Posterior cingulate gyrus (tissue), 11 donors: ENCODE measurements at places on chromosomes 1 and 21.

DNA sequence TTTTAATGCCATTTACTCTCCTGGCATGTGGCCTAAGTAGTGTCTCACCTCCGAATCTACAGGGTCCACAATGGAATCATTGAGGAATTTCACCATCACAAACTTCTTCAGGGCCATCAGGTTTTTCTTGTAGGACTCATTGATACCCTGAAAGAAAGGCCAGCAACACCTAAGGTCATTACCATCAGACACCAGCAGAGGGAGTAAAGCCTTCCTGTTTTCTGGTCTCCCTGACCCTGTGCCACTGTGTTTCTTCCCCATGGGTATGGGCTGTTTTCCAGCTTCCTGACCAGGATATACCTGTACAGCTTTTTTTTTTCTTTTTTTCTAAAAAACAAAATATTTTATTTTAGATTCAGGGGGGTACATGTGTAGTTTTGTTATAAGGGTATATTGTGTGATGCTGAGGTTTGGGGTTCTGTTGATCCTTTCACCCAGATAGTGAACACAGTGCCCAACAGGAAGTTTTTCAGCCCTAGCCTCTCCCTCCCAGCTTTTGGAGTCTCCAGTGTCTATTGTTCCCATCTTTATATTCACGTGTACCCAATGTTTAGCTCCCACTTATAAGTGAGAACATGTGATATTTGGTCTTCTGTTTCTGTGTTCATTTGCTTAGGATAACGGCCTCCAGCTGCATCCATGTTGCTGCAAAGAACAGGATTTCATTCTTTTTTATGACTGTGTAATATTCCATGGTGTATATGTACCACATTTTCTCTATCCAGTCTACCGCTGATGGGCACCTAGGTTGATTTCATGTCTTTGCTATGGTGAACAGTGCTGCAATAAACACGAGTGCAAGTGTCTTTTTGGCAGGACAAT lies 18.3 kb downstream of the PPT1 start:
- DNase-seq, result no peak

DNA sequence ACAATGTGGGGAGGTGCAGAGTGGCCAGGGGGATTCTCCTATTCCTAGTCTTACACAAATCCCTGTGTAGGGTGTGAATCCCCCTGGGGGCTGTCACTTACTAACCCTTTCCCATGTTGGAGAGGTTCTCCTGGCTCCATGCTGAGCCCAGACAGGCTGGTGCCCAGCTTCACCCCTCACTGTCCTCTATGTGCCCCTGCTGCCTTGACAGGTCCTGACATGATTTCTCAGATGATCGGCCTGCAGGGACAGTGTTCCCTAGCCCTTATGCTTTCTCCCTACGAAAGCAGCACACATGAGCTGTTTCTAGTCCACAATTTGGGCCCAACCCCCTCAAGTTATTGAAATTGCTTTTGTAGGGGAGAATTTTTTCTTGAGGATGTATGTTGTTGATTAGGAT lies 68.9 kb upstream of the FAM78B start:
- no peak for DNase-seq

DNA sequence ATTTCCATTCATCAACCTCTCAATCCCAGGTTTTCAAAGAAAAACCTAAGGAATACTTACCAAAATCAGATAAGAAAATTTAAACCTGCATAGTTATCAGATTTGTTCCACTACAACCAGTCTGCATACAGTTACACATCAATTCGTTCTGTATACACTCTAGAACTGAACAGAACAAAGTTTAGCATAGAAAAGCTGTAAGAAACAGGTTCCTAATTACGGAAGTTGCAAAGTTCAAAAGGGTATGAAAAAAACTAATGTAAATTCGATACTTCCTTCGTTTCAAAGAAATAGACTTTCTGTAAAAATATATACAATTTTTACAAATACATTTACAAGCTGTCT lies 3.1 kb downstream of the MCL1 start:
- DNase-seq, result no peak

GRCh38 chr1:77584884-77585283 lies 97.6 kb downstream of the ZZZ3 start:
- no peak for DNase-seq

GRCh38 chr1:14923727-14924452 lies 229.7 kb upstream of the TMEM51 start:
- DNase-seq, result peak; percentile 95

DNA sequence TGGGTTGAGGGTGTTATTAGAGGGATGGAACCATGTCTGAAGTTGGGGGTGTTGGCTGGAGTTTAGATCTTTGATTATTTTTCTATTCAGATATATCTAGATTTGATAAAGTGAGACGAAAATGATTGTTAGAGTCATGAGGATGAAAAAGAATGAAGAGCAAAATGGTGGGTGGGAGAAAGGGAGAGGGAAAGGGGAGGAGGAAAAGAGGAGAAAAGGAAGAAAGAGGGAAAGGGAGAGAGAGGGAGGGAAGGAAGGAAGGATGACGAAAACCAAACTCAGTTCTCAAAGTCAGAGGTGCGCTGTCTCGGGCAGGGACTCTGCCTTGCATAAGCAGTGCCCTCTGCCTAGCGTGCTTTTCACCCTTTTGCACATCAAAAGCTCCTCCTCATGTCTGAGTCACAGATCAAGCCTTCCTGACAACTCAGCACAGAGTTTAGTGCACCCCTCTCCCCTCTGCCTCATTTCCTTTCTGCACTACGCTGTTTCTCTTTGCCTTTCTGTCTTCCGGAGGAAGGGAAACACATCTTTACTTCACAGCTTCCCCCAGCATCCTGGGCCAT lies 225.8 kb upstream of the PROX1 start:
- no peak for DNase-seq

DNA sequence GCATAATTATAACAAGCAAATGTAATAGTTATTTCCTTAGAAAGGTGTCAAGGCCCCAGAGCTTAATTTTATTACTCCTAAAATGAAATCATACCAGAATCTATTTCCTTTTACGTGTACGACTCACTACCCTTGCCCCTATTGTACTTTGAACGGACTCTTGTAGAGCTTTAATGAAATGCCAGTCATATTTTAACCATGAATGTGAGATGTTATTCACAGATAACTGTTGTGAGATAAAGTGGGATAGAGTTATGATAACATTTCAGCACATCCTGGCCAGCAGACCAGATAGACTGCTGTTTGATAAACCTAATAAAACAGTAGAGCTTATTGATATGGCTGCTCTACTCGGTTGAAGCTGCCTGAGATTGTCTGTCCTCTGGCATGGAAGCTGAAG lies 500.8 kb upstream of the PBX1 start:
- DNase-seq, result no peak

GRCh38 chr1:226877669-226878068 lies 7.3 kb downstream of the PSEN2 start:
- no peak for DNase-seq

DNA sequence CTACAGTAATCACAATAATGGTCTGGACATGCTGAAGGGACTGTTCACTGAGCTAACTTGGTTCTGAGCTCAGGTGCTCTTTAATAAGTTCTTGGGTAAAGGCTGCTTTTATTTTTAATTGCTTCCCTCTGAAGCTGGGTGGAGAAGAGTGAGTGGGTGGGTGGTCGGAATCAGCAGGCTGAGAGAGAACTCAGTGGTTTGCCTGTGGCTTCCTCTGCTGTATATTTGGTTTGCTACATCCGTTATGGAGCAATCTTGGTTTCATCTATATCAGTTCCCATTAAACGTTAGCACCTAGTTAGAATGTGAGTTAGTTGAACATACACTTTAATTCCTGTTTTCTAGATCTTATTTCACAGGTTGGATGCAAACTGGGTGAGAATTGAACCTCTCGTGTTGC lies 23.3 kb downstream of the CNIH4 start:
- DNase-seq, result no peak
